ENCODE measurements at places on chromosomes 12 and 14.

DNA sequence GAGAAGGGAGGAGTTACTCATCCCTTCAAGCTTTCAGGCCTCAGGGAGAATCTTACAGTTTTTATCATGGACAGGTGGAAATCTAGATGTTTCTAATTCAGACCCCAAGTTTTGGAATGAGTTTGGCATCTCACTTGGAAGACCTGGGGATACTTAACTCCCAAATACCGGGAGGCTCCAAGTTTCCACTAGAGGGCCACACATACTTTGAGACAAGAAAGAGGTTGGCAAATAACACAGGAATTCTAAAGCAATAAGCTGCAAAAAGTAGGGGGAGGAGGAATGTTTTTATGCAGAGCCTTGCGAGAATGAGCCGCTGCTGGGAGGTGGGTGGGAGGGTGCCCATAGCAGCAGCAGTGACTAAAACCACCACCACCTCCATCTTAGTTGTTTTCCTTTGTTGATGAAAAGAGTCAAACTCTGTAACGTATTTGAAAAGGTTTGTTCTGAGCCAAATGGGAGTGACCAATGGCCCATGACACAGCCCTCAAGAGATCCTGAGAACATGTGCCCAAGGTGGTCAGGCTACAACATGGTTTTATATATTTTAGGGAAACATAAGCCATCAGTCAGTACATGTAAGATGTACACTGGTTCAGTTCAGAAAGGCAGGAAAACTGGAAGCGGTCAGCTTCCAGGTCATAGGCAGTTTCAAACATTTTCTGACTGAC is 34.2 kb upstream of the RNASE1 start:
- no peak for DNase-seq

- DNase-seq, result no peak
Observed at GRCh38 chr14:66133666-66134065, 352.5 kb upstream of the CCDC196 start.

DNA sequence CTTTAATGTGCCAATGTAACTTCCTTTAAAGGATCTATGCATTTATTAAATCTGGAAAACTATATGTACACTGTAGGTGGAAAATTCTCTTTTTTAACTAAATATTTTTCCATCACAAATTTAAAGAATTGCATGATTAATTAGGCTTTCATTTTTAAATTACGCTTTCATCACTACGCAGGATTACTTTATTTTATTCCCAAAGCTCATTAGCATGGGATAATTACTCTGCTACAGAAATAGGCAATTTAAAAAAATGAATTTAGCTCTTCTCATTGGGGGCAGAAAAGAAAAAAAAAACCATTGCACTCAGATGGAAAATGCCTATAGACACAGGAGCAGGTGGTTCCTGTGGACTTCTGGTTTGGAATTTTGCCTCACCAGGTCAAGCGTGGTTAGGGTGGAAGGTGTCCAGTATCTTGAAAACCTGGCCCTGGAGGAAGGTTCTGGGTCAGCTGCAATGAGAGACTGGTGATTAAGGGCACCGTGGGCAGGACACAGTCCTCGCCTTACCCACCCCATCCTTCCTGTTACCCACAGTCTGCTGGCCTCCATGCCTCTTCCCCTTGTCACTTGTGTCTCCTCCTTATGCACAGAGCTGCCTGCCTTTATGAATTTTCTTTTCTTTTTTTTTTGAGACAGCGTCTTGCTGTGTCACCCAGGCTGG is 17.3 kb upstream of the RIN3 start:
- no peak for DNase-seq

DNA sequence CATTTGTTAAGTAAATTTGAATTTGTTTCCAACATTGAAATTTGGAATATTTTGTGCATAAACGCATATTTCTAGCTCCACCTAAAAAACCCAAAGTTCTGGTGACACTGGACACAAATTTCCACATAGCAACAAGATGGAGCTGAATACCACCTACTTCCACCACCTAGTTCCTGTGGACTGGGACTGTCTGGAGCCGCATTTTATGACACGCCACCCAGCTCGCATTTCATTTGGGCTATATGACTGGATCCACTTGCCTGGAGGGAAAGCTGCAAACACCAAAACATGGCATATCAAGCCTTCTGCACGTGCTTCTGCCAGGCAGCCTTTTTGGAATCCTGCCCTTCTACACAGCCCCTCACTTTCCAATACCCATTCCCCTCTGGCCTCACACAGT is 173.4 kb downstream of the KIF21A start:
- no peak for DNase-seq

GRCh38 chr14:36582011-36582873 is at the start of gene NKX2-8:
Gene NKX2-8, minus strand, starts transcription at chr14:36582614. Its CDS starts 225 bp downstream, at chr14:36582389.
- DNase-seq, result no peak

- DNase-seq, result no peak
Observed at GRCh38 chr12:32201096-32201495, 94.4 kb downstream of the BICD1 start.

GRCh38 chr14:97975962-97976361 is 1178.8 kb downstream of the VRK1 start:
- DNase-seq, result no peak

DNA sequence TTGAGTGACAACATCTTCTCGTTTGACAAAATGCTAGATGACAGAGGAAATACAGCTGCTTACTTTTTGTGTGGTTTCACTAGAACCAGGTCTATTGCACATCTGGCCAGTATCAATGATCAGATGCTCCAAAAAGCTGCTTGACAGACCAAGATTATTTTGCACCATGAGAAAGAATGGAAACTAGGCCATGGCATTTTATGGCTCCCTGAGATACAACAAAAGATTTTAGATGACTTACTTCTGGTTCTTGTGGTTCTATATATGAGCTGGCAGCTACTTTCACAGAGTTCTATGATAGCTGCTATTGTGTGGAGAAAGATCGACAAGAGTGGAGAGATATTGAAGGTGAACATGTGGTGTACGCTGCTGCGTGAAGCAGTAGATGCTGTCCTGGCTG is 25.9 kb upstream of the PPFIBP1 start:
- no peak for DNase-seq

- no peak for DNase-seq
Observed at GRCh38 chr14:77037938-77038568, 9.5 kb upstream of the IRF2BPL start.

- DNase-seq, result no peak
Observed at GRCh38 chr12:112557951-112558630, 139.3 kb downstream of the PTPN11 start.

DNA sequence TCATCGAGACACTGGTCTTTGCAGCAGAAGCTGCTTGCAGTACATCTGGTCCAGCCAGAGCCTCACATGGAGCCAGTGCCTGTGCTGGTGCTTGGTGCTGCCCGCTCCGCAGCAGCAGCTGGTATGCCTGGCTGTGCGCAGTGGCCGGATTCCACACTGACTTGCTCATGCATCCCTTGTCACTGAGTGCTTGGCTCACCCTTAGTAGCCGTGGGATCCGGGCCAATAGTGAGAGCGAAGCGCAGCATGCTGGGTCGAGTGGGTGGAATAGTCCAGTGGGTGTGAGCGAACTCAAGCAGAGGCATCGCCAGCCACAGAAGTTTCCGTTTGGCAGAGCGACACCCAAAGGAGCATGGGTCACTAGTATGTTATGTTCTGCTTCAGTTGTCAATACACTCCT is 10.1 kb upstream of the FBXO33 start:
- no peak for DNase-seq

GRCh38 chr14:58560208-58560607 is 77.6 kb upstream of the DACT1 start:
- no peak for DNase-seq

GRCh38 chr12:121388421-121388981 is 11.4 kb upstream of the RNF34 start:
- no peak for DNase-seq

DNA sequence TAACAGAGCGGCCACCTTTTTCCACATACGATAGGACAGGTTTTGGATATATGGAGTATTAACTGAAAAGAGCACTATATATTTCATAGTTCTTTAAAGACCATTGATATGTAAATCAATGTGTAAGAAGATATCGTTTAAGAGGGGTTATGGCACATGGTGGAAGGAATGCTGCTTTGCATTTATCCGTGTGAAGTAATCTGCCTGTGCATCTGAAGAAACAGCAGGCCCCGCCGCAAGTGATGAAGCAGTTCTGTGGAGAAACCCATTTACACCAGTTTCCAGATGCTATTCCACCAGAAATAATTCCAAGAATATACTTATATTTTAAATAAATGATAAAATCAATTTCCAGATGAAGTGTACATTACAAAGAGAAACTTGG is 72.4 kb downstream of the BICD1 start:
- DNase-seq, result no peak

DNA sequence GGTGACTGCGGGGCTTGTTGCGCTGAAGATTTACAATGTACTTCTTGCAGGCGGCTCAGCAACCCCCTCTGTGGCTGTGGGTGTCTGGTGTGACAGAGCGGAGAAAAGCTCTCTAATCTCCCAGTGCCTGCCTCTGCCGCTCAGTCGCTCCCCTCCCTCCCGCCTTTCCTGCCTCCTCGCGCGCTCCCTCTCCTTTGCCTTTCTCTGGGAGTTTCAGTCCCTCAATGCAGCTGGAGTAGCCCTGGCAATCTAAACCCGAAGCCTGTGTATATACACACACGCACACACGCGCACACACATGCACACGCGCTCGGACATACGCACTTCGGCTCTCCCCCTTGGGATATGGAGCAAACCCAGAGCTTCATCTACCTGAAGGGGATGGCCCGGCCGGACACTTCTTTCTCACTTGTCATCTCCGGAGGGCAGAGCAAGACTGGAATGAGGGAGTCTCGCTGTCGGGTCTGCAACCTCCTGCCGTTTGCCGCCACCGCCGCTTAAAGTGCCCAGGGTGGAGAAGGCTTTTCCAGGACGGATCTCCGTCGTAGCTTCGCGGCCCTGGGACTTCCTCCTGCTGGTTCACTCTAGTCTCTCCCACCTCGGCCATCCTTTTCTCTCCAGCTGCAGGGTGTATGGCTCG is 599 bp upstream of the TRHDE start:
- DNase-seq, result no peak

DNA sequence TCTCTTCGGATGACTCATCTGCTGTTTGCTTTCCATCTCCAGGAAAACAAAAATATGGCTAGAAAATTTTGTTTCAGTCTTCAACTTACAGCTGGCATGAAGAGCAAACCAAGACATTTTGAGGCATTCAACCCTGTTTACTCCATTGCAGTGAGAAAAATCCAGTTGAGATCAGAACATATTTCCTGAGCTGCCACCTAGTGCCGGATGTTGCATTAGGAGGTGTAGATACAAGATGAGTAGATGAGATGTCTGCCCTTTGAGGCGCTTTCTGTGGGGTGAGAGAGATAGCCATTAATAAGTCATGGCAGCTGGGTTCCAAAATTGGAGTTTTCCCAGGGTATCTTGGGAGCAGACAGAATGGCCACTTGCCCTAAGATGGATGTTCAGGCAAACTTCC is 171.1 kb downstream of the PRKCH start:
- DNase-seq, result no peak

DNA sequence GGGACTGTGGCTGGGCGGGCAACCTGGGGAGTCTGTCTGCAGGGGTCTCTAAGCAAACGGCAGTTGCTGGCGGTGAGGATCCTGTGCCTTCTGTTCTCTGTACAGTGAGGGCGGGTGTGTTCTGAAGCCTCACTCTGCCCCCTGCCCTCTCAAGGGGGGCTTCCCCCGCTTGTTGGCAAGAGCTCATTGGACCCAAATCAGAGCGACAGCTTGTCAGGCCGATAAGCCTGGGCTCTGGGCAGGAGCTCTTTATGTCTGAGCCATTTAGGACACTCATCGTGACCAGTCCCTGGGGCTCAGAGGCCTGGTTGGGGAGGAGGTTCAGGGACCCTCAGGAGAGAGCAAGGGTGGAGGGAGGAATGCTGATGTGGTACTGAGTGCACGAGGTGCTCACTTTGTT is 136.0 kb downstream of the TSPAN9 start:
- no peak for DNase-seq

DNA sequence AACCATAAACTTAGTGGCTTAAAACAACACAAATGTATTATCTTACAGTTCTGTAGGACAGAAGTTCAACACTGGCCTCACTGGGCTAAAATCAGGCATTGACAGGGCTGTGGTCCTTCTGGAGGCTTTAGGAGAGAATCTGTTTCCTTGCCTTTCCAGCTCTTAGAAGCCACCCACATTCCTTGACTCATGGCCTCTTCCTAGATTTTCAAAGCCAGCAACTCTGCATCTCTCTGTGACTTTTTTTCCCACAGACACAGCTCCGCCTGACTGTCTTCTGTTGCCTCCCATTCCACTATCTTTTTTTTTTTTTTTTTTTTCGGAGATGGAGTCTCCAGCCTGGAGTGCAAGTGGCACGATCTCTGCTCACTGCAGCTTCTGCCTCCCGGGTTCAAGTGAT is 11.8 kb upstream of the NFATC4 start:
- DNase-seq, result no peak

DNA sequence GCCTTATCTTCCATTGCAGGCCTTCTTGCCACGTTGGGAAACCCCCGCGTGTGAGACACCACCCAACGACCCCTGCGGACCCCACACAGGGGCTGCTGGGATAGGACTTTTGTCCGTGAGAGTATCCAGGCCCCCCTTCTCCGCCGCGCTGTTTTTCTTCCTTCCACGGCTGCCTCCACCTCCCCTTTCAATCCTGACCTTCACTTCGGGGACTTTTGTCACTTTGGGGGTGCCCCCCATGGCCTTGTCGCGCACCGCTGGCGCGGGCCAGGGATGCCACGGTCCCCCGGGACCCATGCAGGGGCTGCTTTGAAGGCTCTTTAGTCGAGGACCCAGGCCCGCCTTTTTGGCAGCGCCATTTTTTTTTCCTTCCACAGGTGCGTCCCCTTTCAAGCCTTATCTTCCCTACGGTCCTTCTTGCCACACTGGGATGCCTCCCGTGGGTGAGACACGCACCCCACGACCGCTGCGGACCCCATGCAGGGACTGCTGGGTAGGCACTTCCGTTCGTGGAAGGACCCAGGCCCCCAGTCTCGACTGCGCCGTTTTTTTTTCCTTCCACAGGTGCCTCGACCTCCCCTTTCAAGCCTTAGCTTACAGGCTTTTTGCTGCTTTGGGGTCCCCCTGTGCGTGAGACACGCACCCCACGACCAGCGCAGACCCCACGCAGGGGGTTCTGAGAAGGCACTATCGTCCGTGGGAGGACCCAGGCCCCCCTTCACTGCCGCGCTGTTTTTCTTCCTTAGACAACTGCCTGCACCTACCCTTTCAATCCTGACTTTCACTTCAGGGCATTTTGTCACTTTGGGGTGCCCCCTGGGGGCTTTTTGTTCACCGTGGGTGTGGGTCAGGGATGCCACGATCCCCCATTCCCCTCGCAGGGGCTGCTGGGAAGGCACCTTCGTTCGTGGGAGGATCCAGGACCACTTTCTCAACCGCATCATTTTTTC is 267.4 kb downstream of the ALG10 start:
- DNase-seq, result no peak

DNA sequence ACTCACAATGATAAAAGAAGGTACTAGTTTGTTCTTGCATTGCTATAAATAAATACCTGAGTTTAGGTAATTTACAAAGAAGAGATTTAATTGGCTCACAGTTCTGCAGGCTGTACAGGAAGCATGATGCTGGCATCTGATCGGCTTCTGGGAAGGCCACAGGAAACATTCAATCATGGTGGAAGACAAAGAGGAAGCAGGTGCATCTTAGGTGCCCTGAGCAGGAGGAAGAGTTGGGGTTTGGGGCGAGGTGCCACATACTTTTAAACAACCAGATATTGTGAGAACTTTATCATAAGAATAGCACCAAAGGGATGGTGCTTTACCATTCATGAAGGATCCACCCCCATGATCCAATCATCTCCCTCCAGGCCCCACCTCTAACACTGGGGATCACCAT is 752.6 kb upstream of the FLRT2 start:
- no peak for DNase-seq

- DNase-seq, result no peak
Observed at GRCh38 chr12:108360487-108360886, 21.4 kb upstream of the CMKLR1 start.

All from stimulated activated CD8-positive, alpha-beta memory T cell treated with anti-CD3 and anti-CD28 coated beads, Interleukin-2, amount 100 ng/mL, for 48 hours (primary cell).